ENCODE measurements at places on chromosomes 7 and 10.

GRCh38 chr10:30944005-30944404 lies 87.7 kb downstream of the ZNF438 start:
- no peak for DNase-seq

DNA sequence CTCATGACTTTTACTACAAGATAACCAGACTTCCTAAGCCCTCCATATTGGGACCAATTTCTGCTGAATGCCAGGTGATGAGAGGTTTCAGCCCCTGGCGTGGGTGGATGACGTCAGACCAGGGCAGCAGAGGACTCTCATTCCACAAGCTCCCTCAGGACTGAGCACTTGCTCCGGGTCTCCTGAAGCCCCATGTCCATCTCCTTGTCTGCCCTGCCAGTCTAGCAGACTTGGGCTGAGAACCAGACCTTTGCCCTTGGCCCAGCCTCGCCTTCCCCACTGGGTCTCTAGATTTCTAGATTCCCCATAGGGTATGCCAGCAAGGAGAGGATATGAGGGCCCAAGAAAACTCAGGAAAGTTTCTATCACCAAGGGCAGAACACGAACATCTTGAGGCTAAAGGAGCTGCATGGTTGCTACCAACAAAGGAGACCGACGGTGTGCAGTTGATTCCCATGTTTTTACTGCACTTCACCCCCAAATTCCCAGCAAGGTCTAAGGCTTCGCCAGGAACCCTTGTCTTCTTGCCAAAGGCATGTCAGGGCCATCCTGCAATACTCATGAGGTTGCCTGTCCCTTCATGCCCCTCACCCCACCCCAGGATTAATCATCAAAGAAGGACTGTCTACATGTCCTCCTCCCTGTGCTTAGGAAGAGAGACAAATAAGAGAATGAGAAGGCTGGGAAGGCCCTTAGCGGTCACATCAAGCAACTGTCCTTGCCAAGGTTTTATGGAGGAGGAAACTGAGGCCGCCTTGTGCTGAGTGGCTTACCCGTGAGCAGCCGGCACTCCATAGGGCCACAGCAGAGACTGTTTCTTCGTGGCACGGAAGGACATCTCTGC lies 96.5 kb upstream of the MACROH2A2 start:
- peak; percentile 15 for DNase-seq

- no peak for DNase-seq
Measured at GRCh38 chr10:122362621-122363020, 11.9 kb upstream of the PLEKHA1 start.

DNA sequence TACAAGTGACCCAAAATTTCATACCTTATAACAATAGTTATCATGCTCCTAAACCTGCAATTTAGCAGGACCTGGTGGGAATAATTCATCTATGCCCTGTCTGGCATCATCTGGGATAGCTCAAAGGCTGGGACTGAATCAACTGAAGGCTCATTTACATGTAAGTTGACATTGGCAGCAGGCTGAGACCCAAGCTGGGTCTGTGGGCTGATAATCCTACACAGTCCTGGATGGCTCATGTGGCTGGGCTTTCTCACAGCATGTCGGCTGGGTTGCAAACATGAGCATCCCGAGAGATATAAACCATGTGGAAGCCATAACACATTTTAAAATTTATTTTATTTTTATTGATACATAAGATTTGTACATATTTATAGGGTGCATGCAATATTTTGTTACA lies 19.5 kb upstream of the ABCB5 start:
- no peak for DNase-seq

GRCh38 chr10:98265403-98266378 lies 2.3 kb downstream of the LOXL4 start:
- DNase-seq: no peak

DNA sequence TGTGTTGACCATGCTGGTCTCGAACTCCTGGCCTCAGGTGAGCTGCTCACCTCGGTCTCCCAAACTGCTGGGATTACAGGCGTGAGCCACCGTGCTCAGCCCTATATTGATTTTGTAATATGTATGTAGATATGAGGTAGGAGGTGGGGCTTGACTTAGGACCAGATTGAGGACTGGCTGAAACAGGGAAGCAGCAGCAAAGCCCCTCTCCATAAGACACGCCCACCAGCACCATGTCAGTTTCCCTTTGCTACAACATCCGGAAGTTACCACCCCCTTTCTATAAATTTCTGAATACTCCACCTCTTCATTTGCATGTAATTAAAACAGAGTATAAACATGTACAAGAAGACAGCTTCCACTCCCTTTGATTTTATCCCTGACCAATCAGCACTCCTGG lies 47.9 kb upstream of the MYL10 start:
- DNase-seq: no peak
